ENCODE measurements at places on chromosomes 12 and 14.

- DNase-seq = no peak
Observed at GRCh38 chr12:31876568-31877424, 82.4 kb upstream of the RESF1 start.

- no peak for DNase-seq
Observed at GRCh38 chr14:71776471-71777360, 155.5 kb upstream of the RGS6 start.

DNA sequence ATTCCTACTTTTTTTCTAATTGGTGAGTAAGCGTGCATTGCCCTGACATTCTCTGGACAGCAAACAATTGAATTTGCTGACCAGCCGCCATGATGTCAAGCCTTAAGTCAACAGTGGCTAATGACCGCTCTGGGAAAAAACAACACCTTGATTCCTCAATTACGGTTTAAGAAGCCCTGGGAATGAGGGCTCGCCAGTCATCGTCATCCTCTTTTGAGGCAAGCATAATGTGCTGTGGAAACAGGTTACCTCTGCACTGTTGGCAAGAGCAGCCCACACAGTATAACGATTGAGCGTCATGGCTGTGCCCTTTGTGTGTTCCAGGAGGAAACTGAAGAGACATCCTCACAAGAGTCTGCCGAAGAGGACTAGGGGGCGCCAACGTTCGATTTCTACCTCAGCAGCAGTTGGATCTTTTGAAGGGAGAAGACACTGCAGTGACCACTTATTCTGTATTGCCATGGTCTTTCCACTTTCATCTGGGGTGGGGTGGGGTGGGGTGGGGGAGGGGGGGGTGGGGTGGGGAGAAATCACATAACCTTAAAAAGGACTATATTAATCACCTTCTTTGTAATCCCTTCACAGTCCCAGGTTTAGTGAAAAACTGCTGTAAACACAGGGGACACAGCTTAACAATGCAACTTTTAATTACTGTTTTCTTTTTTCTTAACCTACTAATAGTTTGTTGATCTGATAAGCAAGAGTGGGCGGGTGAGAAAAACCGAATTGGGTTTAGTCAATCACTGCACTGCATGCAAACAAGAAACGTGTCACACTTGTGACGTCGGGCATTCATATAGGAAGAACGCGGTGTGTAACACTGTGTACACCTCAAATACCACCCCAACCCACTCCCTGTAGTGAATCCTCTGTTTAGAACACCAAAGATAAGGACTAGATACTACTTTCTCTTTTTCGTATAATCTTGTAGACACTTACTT lies 138.9 kb downstream of the HMGA2 start:
- DNase-seq = peak; percentile 30

- DNase-seq = no peak
Observed at GRCh38 chr12:51973560-51973959, 22.1 kb downstream of the ACVR1B start.

GRCh38 chr12:11688831-11689230 lies 39.4 kb downstream of the ETV6 start:
- no peak for DNase-seq

GRCh38 chr14:72621387-72622065 lies 272.4 kb downstream of the DPF3 start:
- no peak for DNase-seq

- peak; percentile 72 for DNase-seq
Observed at GRCh38 chr12:48601013-48601756, 31.3 kb upstream of the LALBA start.
